ENCODE measurements at places on chromosomes 13 and 19.

- DNase-seq: no peak
Measured at GRCh38 chr19:30968841-30969399, 380.3 kb downstream of the TSHZ3 start.

- DNase-seq: no peak
Measured at GRCh38 chr19:4694211-4694987, 24.3 kb upstream of the MYDGF start.

DNA sequence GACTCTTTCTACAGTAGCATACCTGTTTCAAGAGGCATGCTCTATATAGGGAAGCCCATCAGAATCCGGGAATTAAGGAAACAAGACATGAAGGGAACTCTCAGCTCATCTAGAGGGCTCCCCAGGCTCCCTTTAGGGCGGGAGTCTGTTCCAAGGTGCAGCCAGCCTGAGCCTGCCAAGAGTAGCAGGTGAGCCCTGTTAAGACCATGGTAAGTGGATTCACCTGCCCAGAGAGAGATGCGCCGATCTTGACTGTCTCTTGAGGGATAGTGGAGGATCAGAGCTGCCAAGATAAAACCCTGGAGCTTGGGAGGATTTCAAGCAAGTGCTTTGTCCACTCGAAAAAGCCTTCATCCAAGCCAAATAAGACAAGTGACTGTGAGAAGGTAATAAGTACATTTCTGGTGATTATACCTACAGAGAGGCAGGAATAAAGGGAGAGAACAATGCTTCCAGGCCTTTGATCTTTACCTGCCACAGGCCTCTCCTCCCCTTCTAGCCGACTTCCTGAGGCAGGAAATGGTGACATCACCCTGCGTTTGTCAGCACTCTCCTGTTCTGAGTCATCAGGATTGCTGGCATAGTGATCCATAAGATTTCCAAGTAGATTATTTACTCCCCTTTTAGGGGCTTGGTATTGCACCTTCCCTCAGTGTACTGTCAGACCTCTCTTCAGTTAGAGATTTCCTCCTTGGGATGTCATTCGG is 31.5 kb downstream of the KLF5 start:
- DNase-seq: no peak

DNA sequence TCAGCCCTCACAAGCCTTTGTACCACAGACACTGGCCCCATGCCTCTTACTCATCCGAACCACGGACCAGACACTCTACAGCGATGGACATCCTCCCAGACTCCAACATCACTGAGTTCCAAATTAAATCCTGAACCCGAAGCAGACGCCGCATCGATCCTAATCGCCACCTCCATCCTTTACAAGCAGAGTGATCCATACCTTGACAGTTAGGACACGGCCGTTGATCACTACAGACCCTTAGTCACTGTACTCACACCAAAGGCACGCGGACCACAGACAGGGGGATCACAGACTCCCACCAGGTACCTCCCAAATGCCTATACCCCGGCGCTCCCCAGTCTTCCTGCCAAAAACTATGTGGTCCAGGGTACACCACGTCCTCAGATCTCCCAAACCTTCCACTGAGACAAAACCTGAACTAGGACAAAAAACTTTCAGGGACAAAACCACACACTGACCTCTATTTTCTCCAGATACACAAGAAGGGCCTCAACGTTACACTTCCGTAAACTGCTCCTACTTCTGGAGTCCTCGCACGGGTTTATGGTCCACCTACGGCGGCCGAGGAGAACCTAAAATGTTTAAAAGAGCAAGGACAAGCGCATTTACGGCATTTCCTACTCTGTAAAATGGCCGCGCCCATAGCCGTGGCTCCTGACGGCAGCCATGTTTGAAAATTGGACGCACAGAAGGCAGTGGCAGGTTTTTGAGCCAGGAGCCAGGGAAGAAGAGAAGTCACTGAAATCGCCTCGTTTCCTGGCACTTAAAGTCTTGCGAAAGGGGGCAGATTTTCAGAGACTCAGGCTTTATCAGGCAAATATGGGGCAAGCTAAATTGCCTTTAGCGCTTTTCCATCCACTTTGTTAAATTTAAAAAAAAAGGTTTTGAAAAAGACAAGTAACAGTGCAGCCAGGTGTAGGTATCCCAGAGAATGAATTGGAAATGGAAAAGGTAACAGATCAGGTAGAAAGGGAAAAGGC is at the start of gene ZNF350:
Gene ZNF350, minus strand, starts transcription at position 532 of the 983 bp plus-strand sequence. CDS start 12,480 bp downstream, outside the sequence.
- peak; percentile 75 for DNase-seq

DNA sequence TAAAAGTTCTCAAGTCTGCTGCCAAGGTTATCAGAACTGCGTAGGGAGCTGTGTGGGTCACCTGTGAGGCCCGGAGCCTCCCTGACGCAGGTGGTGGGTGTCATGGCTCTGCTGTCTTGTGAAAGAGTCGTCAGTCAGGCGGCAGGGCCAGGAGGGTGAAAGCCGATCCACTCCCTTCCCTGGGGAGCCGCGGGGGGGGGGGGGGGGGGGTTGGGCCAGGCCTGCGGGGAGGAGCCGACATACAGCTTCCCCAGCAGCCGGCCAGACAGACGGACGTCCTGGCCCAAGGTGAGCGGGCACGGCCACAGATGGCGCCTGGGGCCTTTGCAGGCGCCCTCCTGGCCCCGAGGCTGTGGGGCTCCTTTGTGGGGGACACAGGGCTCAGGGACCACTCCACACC is 12.4 kb downstream of the SBNO2 start:
- no peak for DNase-seq

- no peak for DNase-seq
Measured at GRCh38 chr13:31204592-31204991, 4.8 kb downstream of the B3GLCT start.

- DNase-seq: no peak
Measured at GRCh38 chr19:27824108-27824507, 1388.8 kb downstream of the UQCRFS1 start.

GRCh38 chr13:26601669-26602068 is 44.2 kb downstream of the WASF3 start:
- DNase-seq: no peak

DNA sequence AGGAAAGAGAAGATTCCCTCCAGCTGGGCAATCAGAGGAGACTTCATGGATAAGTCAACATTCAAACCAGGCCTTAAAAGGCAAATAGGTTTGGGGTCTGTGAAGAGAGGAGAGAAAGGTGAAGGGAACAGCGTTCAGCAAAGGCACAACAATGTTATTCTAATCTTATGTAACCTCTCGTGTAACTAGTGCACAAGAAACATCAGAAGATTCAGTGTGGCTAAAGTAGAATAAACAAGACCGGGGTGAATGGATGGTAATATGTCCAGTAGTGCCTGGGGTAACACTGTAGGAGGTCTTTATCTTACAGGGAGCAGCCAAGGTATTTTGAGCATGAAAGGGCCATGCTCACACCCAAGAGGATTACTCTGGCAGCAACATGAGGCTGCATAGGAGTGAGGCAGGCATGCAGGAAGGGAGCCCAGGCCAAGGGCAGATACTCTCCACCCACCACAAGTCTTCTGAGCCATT is 24.1 kb downstream of the LHFPL6 start:
- no peak for DNase-seq

DNA sequence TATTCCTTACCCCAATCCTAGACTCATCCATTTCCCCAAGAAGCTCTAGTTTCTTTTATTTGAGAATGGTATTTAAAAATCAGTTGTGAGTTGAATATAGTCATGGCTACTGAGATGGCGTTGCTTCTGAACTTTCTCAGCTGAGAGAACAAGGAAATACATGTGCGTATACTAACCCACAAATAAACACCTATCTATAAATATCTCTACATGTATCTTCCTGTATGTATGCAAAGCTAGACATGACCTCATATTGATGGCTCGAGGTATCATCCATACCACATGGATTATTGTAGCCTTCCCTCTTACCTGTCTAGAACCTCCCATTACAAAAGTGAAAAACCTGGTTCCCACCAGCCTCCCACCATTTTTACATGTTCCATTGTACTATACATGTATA is 141.0 kb downstream of the UFM1 start:
- DNase-seq: no peak

- no peak for DNase-seq
Measured at GRCh38 chr19:51810223-51810622, 15.3 kb downstream of the FPR3 start.

GRCh38 chr13:38180126-38180525 is 169.5 kb upstream of the UFM1 start:
- no peak for DNase-seq

- no peak for DNase-seq
Measured at GRCh38 chr13:40060296-40061007, 405.0 kb downstream of the COG6 start.

GRCh38 chr19:2079076-2079864 is 16.9 kb downstream of the MOB3A start:
- DNase-seq: no peak

DNA sequence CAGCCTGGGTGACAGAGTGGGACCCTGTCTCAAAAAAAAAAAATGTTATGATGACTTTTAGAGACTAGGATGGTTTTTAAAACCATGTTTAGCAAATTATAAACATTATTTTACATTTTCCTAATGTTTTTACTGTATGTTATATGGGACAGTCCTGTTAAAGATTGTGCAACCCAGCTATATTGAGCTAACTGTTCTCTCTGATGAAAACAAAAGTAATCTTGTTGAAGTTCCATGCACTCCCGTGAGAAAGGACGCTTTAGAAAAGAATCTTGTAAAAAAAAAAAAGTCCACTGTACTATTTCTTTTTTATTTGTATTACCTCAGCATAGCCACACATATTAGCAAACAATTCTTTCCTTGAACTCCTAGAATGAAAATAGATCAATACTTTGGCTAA is 451.2 kb downstream of the DCT start:
- no peak for DNase-seq

- no peak for DNase-seq
Measured at GRCh38 chr19:19575411-19575810, 37.3 kb downstream of the CILP2 start.

DNA sequence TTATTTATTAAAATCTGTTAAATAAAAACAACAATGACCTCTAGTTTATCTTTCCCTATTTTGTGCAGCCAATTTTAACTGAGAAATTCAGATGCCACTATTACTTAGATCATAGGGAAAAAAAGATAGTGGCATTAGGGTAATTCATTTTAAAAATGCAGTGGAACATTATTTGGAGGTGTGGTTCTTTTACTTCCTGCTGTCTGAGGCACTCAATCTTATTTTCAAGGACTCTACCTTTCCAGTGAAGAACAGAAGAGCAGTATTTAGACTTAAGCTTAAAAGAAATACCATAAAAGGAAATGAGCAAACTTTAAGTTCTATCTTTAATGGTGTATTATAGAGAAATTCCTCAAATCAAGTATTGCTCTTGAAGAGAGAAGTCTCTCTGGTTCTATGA is 342.6 kb upstream of the KLF12 start:
- DNase-seq: no peak

GRCh38 chr13:40464337-40465014 is 202.0 kb downstream of the FOXO1 start:
- no peak for DNase-seq

GRCh38 chr19:12052091-12052496 is 667 bp downstream of the ZNF878 start:
- DNase-seq: no peak

- peak; percentile 89 for DNase-seq
Measured at GRCh38 chr19:48970923-48971395, 5.8 kb downstream of the FTL start.

- no peak for DNase-seq
Measured at GRCh38 chr13:27104606-27105005, 67.0 kb downstream of the USP12 start.

DNA sequence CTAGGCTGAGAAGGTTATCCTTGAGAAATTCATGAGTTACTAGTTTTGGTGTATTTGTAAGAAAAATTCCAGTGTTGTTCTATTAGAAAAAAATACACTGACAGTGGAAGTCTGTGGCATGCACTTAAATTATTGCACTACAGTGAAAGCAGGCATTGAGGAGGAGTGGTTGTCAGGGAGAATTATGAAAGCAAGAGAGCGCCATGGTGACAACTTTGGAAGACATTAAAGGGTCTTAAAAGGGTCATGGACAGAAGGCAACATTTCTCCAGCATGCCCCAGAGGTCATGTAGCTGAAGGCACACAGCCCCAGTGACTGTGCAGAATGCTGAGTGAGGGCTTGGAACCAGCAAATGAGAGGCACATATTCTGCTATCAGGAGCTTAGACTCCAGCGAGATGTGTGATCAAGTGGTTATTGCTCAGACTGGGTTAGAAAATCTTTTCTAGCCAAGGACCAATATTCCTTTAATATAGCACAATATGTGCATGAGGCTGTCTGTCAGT is 292.7 kb downstream of the OLFM4 start:
- no peak for DNase-seq

DNA sequence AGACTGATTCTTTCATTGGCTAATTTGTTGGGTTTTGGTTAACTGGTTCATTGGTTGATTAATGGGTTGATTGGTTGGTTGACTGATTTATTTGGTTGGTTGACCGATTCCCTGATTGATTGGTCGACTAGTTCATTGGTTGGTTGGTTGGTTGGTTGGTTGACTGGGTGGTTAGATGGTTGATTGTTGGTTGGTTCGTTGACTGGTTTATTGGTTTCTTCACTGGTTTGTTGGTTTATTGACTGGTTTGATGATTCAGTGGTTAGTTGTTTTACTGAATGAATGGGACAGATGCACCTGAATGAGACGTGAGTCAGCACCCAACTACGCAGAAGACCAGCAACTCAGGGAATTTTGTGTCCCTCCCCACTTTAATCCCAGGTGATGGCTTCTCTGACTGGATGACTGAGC is 2.7 kb upstream of the NUP62 start:
- no peak for DNase-seq

GRCh38 chr13:102852556-102852955 is 6.7 kb downstream of the ERCC5 start:
- DNase-seq: no peak

DNA sequence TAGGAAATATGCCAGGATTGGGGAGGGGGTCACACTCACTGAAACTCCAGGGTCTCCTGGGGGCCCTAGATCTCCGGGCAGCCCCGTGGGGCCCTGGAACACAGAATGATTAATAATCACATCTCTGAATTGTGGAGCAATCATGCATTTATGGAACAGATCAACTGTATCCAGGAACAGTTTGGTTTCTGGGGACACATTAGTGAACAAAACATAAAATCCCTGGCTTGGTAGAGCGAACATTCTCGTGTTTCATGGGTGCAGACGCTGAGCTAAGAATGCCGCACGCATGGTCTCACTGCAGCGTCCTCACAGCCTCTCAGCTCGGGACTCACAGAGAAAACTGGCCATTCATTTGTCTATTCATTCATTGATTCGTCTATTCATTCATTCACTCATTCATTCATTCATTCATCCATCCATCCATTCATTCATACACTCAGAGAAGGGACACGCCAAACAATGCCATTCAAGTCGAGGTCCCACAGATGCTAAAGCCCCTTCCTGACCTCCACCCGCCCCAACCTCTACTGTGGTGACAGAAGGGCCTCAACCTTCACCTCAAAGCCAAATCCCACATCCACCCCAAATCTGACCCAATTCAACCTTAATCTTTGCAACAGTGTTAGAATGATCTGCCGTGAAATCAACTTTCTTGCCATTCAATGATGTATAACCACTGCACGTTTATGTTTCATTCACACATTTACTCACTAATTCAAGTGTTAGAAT is 35.0 kb upstream of the OLFM2 start:
- DNase-seq: no peak

- DNase-seq: no peak
Measured at GRCh38 chr19:31316201-31316951, 32.9 kb downstream of the TSHZ3 start.

- DNase-seq: no peak
Measured at GRCh38 chr13:38804536-38804935, 117.7 kb downstream of the FREM2 start.
